ENCODE measurements at places on chromosomes 1 and 21.

DNA sequence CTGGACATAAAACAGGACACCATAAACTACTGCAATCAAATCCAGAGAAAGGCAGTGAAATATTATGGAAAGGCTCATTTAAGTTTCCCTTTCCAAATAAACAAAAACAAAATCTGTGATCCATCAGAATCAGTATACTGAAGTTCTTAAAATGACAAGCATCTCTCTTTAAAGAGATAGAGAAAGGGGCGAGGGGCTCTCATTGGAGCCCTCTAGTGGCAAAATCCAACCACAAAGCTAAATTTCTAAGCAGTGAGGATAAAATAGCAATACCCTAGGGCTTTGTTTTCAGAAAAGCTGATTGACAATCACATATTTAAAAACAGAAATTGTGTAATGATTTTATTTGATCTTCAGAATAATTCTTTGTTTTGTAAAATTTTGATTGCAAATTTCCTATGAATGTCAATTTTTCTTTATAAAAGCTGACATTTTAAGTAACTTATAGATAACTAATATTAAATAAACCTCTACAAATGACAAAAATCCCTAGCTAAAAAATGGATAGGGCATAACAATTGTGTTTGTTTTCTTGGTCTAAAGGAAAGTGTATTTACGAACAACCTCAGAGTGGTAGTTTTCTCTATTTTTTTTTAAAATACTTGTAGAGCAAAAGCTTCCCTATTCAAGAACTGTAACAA, 138.2 kb downstream of the COL24A1 start:
- DNase-seq = peak; percentile 7

DNA sequence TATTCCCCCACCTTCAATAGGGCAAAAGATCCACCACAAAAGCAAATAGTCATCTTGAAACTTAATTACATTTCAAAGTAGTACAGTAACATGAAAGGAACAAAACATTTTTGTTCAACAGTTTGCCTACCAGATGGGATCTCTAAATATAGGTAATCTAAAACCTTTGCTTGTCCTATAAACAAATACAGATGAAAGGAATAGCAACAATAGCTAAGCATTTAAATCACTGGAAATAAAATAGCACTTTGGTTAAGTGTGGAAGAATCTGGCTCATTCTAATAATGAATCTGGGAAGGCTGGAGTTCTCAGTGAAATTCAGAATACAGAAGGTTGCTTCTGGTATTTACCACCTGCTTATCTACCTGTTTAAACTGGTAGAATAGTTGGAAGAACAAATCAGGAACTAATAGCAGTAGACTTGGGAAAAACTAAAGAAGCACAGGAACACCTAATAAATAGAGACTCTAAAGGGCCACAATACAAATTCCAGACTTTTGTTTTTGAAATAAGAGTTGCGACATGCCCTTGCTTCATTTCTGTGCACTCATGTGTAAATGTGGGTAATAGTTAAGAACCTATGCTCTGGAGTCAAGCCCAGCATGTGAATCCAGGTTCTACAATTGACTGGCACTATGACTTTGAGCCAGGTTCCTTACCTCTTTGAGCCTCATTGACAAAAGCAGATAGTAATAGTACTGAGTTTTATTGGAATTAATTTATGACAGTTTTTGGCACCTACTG, 2.3 kb upstream of the LYPLAL1 start:
- no peak for DNase-seq

DNA sequence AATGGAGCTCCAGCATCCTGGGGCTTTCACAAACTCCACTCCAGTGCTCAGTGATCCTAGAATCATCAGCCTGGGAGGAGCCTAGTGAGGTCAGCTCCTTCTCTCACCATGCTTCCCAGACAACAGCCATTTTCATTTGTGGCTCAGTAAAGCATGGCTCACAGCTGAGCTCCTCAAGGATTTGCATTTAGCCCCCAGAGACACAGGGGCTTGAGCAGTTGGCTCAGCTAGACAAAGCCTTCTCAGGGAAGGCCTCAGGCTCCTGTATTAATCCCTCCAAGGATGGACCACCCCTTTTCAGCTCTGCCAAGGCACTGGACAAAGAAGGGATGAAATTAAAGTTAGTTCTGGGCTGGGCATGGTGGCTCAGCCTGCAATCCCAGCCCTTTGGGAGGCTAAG, 39.5 kb downstream of the ERI3 start:
- no peak for DNase-seq

DNA sequence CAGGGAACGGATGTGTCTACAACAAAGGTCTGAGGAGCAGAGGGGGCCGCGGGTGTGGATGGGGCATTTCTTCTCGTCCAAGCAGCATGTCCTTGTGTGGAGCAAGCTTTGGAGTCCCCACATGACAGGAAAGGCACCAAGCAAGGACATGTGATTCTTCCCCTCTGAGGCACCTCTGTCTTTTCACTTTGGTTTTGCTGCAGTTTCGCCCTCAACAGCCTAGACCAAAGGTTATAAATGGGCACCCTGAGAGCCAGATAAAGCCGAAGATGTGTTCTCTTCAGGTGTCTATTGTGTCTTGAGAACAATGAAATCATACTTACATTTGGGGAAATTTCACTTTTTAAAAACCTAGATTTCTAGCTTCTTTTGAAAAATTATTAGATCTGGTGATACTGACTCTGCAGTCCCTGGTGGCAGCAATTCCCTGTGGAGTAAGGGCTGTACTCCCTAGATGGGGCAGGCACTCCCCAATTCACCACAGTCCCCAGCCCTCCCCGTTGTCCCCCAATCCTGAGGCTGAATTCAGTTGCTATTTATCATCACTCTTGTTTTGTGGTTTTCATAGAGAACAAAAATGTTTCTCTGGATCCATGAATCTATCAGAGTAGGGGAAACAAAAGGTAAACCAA, 28.8 kb upstream of the IKBKE start:
- DNase-seq = no peak

- DNase-seq = no peak
Measured at GRCh38 chr1:203517426-203518110, 23.6 kb downstream of the OPTC start.
